NCI-H1417 treated with DMSO at 0.1 percent for 48 hours (cell line): ENCODE measurements at places on chromosomes 12 and 14.

DNA sequence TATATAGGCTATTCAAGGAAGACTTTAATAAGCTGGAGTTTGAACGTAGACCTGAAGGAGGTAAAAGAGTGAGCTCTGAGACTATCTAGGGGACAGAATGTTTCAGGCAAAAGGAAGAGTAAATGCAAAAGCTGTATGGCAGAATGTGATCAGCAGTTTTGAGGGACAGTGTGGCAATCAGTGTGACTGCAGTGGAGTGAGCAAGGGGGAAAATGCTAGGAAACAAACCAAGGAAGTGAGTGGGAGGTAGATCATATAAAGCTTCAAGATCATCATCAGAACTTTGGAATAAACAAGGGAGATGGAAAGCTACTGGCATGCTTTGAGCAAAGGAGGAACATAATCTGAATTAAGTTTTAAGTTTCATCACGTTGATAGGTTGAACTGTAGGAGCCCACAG lies 67.5 kb upstream of the BTG1 start:
- DNase-seq = no peak

DNA sequence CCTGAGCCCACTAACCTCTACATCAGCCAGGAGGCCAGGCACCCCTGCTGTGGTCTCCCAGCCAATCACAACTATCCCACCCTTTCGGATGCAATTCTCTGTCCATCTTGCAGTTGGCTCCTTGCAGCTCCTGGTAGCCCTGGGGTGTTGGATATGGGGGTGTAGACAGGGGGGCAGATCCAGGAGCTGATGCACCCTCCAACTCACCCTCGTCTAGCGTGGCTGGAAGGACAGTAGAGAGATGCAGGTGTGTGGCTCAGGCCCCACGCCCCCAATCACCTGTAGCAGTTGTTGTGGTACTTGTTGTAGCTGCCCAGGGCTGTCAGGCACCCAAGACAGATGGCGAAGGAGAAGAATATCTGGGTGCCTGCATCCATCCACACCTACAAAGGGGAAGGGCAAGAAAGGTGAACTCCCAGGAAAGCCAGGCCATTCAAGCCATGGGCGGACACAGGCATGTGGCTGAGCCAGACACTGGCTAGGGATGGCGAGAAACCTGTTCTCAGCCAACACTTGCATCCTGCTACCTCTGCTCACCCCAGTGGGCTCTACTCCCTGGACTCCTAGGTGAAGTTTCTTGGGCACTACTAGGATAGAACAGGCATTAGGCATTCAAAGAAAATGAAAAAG lies 13.4 kb upstream of the SLC6A12 start:
- no peak for DNase-seq

DNA sequence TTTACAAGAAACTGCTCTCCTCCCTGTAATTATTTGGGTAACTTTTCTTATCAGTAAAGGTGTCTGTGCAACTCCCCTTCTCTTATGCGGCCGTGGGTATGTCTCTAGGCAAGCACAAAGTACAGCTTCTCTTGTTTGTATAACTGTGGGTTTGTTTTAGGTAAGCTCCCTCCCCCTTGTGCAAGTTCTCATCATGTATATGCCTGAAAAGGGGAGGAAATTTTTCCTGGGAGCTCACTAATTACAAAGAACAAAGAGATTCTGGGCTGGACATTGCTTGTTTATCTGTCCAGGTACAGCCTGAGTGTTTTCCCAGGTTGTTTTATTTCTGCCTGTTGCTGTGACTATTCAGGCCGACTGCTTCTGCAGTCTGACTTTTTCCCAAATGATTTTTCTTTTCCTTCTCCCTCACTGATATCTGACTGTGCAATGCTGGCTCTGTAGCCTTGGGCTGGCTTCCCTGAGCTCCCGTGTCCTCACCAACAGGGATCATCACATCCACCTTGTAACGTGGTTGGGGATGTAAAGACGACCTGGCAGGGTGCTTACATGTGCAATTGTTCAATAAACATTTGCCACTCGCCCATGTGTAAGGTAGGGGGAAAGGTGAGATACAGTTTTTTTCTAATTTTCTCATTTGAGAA lies 916.5 kb downstream of the AACS start:
- no peak for DNase-seq

DNA sequence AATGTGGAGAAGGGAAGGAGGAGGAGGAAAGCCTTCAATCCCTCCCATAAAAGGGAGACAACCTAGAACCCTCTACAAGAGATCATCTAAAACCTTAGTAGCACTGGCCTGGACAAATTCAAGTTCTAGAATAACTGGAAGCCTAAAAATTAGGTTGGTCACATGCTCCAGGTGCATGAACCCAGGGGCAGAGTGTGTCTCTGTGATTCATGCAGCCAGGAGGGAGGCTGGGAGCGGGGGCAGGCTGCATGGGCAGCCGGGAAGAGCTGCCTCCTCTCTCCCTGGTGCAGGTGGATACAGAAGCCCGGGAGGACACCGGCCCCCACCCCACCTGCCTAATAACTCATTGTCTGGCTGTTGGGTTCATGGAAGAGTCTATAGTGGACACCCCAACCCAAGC lies 38.6 kb downstream of the CCDC85C start:
- DNase-seq = no peak

DNA sequence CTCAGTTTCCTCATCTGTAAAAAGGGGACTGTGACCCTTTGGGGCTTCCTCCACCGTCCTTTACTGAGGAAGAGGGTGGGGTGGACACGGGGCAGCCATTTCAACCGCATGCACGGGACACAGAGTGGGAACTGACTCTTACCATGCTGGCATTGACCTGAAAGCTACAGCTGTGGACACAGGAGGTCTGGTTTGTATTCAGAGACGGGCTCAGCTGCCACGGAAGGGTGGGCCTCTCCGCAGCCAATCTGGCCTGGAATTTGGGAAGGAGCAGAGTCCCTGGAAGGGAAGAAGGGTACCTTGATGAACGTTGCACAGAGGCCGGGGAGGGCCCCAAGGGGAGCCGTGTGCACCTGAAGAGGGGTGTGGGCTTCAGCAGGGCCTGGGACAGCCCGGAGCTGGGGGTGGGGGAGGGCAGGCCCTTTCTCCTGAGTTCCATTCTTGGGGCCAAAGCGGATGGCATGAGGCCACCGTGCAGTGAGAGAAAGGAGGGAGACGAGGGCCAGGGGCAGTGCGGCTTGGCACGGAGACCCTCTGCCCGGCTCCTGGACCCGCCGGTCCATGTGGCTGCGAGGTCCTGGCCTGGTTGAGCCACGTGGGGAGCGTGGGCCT lies 14.5 kb downstream of the TNFAIP2 start:
- DNase-seq = no peak
